ENCODE measurements at places on chromosomes 1 and 21.

GRCh38 chr1:233668725-233669294, 54.9 kb downstream of the KCNK1 start:
- DNase-seq = no peak

GRCh38 chr1:232473324-232473723, 156.6 kb downstream of the SIPA1L2 start:
- no peak for DNase-seq

DNA sequence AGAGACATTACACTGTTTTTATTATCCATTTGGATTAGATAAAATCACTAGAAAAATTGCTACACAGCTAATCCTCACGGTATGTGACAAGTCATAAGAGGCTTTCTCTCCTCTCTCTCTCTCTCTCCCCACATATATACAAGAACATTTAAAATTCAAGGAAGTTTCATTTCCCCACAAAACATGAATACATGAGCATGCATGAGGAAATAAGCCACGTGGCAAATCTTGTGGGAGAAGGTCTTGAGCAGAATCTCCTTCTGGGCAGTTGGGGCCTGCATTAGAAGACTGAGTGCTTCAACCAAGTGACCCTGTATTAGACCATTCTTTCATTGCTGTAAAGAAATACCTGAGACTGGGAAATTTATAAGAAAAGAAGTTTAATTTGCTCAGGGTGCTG, 1313.1 kb downstream of the MRPL39 start:
- no peak for DNase-seq

DNA sequence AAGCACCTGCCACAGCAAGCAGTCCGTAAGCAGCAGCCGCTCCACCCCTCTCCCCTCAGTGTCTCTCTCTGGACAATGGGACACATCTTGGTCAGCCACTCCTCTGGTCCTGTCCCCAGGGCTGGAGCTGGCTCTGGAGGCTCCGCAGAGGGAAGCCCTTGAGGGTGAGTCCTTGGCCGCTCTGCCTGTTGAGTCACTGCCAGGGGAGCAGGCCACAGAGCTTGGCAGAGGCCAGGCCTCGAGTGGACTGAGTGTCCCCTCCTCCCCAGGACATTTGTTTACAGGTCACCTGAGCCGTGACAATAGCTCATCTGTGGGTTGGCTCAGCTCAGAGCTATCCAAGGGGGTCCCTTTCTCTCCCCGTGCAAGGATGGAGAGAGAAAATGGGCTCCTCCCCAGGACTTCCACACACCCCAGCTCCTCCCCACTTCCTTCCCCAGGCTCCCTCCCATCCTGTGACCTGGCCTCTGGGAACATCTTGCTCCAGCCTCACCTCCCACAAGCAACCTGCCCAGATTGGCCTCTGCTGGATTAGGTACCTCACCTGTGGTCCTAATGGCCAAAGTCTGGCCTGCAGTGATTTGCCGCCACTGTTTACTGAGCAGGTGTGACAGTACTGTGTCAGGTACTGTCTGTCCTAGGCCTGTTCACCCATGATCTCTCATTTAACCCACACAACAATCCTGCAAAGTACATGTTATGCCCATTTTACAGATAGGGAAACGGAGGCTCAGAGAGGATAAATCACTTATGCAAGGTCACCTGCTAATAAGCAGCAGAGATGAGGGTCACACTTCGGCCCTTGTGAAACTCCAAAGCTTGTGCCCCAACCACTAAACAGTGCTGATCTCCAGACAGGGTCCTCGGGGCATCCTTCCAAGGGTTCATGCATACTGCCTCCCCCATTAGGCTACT, 4.8 kb downstream of the FAM131C start:
- DNase-seq = no peak

DNA sequence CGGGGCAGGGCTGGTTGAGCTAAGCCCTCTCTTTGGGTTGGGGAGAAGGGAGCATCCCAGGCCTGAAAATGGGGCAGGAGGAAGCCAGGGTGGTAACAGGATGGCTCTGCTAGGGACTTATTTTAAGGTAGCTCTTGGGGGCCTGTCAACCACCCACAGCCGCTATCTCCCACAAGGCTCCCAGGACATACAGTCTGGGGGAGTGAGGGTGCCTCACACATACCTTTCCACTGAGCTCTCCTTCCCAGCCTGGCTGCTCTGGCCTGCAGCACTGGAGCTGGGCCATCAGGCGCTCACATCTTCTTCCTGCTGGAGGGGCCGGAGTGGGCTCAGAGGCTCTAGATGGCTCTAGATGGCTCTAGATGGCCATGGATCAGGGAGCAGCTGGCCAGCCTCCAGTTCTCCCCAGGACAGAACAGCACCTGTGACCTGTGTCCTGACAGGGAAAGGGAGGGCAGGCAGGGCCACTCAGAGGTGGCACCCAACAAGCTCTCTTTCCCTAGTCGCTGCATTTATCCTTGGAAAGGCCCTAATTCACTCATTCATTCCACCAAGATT, 11.0 kb upstream of the NPPB start:
- no peak for DNase-seq
